ENCODE measurements at places on chromosomes 5 and 9.

DNA sequence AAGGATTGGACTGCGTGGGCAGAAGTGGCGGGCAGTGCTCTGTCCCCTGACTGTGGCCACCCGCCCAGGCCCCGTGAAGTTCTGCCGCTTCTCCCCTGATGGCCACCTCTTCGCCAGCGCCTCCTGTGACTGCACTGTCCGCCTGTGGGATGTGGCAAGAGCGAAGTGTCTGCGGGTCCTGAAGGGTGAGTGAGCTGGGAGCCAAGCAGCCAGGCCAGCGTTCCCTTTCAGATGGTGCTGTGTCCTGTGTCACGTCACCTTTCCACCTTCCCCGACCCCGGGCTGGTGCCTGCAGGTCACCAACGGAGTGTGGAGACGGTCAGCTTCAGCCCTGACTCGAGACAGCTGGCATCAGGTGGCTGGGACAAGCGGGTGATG is 2.3 kb downstream of the WDR38 start:
- no peak for DNase-seq

GRCh38 chr9:128587453-128587852 is 35.1 kb downstream of the SPTAN1 start:
- no peak for DNase-seq

DNA sequence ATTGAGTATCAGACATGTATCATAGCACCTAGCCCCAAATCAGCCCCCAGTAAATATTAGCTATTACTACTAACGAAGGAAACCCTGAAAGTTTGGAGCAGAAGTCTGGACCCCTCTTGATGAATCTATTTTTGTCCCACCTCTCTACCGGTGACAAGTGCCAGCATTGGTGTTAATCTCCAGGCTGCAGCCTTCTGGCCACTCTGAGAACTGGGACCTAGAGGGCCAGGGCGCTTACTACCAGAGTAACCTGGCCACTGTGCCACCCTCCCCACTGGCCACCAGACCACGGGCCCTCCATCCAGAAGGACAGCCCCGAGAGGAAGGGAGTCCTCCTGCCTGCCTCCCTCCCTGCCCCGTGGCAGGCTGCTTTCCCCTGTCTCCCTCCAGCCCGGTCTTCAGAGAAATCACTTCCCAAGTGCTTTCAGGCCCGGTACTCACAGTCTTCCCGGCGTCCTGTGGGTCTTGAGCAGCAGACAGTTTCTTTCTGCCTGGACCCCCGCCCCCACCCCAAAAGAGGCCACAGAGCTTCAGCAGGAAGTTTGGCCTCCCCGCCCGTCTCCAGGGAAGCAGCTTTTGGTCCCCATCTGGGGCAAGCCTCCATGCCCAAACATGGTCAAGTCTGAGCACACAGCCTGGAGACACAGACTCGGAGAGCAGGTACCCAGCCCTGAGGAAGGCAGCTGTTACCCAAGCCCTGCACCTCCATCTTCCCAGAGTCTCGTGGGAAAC is at the start of gene KCNMB1:
Gene KCNMB1, minus strand, starts transcription at position 550 of the 732 bp plus-strand sequence. CDS start 3,920 bp downstream, outside the sequence.
- peak; percentile 38 for DNase-seq

GRCh38 chr5:73284220-73284795 is 111.3 kb downstream of the TMEM174 start:
- no peak for DNase-seq

GRCh38 chr9:95425910-95426551 is 90.7 kb downstream of the PTCH1 start:
- DNase-seq = no peak

- DNase-seq = no peak
These were observed 18.4 kb upstream of the SPINK4 start for GRCh38 chr9:33221568-33221884.

GRCh38 chr9:134935056-134935640 is 17.4 kb upstream of the FCN1 start:
- DNase-seq = no peak

DNA sequence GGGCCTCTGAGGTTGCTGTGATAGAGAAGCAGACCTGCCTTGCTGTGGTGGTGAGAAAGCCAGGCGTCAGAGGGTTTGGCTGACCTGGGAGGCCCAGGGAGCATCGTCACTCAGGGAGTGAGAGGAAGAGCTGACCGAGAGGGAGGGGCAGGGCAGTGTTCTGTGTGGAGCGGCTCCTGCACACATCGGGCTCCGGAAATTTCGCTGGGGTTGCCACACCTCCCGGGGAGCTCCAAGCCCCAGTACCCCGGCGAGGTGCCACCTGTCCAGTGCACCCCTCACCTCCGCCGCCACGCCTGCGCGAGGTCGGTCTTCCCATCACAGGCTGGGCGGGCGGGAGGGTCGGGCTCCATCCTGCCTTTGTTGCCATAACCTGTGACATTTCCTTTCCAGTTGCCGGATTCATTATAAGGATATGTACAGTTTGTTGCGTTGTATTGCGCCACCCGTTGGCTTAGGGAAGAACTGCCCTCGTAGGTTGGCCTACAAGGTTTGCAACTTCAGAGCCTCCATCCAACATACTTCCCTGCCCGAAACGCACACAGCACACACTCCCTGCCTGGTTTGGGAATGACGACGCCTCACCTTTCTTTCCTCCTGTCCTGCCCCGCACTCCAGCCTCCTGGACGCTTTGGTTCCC is 223.2 kb downstream of the CACNA1B start:
- no peak for DNase-seq

- no peak for DNase-seq
These were observed 433.9 kb downstream of the IRX2 start for GRCh38 chr5:2317540-2317939.

GRCh38 chr9:80097476-80097875 is 525.7 kb downstream of the TLE4 start:
- DNase-seq = no peak

- no peak for DNase-seq
These were observed 74.9 kb downstream of the NREP start for GRCh38 chr5:111682121-111682520.

GRCh38 chr9:87213948-87214347 is 266.6 kb upstream of the GAS1 start:
- DNase-seq = no peak

GRCh38 chr9:37840560-37841194 is 40.1 kb downstream of the DCAF10 start:
- no peak for DNase-seq

All from lung (tissue), 17 donors.